ENCODE measurements at places on chromosomes 13 and 19. TPM values are rescaled to one million over a fixed set of nuclear protein-coding genes. Genes with fewer than 3 reads are reported as not detected.

GRCh38 chr13:45439781-45440462 is 21.7 kb upstream of the SLC25A30 start:
- no peak for DNase-seq

DNA sequence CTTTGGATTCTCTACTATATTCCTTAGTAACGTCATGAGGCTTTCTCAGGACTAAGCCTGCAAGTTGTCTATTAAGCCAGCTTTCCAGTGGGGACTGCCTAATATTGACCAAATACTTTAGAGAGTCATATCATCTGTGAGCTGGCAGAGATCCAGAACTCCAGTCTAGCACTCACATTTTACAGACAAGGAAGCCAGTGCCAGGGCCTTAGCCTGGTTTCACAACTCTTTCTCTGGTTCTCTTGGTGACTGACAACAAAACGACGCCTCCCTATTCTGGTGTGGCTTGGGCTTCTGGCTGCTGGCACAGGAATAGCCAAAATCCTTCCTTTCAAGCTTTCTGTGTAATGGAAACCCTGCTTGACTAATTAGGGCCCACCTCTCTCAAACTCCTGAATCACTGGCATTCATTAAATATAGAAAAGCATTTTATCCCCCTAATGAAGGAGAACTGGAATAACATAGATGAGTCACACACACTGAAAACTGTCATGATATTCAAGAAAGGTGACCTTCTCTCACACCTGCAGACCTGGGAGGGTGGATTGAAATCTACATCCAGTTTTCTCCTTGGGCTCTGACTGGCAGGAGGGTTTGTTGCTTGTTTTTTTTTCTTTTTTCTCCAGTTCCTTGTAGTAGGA is 75.2 kb upstream of the UBL3 start:
- peak; percentile 69 for DNase-seq

DNA sequence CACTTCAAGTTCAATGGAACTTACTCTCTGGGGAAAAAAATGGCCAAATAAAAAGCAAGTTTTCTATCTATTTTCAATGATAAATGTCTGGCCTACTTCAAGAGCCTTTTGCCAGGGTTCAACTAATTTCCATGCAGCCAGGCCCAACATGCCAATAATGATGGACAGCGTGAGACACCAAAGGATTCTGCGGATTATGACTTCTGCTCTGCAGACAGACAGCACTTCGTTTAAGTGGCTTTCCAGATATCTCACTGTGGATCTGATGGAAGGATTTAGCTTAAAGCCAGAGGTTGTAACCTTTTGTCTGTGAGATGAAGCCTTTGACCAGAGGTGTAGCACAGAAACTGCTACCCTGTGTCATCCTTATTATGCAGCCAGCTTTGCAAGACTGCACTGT is 614.2 kb downstream of the DCT start:
- DNase-seq = no peak

- no peak for DNase-seq
Observed at GRCh38 chr19:34936184-34936583, 9.5 kb downstream of the ZNF30 start.

- peak; percentile 53 for DNase-seq
Observed at GRCh38 chr19:54478677-54479266, 5.7 kb upstream of the CDC42EP5 start.

DNA sequence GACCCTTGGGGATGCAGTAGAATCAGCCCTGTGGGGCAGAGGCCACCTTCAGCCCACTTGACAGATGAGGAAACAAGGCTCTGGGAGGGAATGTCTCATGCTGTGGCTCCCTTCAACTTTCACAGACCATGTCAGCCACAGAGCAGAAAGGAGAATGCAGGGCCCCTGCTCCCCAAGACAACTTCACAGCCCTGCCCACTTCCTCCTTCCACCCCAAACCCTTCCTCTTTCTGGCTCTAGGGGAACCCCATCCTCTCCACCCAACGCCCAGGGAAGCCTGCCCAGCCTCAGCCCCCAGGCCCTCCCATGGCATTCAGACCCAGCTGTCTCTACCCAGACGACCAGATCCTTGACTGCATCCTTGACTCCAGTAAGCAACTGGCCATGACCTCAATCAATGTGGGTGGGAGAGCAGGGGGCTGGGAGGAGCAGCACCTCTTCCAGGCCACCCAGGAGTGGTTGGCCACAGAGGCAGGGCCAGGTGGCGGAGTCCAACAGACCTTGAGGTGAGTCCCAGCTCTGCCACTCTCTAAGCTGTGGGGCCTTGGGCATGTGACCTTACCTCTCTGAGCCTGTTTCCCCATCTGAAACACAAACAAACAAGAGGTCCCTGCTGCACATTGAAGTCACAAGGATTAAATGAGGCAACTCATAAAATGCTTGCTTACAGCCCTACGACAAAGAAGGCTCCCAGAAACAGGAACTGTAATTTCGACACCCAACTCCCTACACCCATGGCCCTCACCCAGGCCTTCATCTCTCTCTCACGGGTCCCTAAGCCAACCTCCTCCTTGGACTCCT is 15.8 kb downstream of the DEDD2 start:
- no peak for DNase-seq

CLEC17A gene
- total RNA-seq = 0.76 TPM

All from sciatic nerve (tissue), 2 donors.